SHP77 (cell line): ENCODE measurements at places on chromosomes 7 and 10.

GRCh38 chr7:2129323-2130095 lies 103.2 kb downstream of the MAD1L1 start:
- peak; percentile 87 for DNase-seq

- DNase-seq, result no peak
Observed at GRCh38 chr7:24058953-24059352, 225.0 kb upstream of the NPY start.

DNA sequence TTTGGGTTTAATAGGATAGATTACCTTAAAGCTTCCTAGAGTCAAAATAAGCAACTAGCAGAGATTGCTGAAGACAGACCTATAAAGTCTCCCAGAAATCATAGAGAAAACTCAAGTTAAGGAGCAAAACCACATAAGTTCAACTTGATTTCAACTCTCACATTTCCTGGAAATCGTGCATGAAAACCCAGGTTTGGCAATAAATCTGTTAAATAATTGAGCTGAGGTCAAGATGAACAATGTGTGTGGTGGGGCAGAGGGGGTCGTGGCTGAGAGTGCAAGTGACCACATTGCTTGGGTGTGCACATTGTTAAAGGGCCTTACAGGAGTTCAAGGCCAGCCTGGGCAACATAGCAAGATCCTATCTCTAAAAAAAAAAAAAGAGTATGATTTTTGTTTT lies 636.5 kb downstream of the GALNT17 start:
- DNase-seq, result no peak

GRCh38 chr10:67520924-67521520 lies 175.0 kb downstream of the CTNNA3 start:
- peak; percentile 23 for DNase-seq

DNA sequence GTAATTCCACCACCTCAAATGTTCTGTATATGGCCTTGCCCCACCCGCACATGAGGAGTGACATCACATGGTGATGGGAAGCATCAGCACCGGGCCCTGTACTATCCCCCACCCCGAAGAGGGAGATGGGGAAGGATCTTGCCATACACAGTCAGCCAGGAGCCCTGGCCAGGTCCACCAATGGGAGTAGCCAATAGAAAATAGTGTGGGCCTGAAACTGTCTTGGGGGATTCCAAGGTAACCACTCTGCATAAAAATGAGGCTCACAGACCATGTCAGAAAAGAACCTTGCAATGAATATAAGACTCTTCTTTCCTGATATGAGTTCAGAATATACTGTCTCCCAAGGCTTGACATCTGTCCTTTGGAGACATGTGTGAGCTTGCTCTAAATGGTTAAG lies 51.1 kb downstream of the ADRB1 start:
- DNase-seq, result no peak

GRCh38 chr7:13181216-13181615 lies 493.8 kb downstream of the ARL4A start:
- DNase-seq, result peak; percentile 65

GRCh38 chr7:135317676-135318325 lies 84.2 kb downstream of the STRA8 start:
- no peak for DNase-seq

GRCh38 chr7:44978511-44979366 lies at the start of gene MYO1G:
TSS of gene MYO1G (minus strand) at chr7:44979015. CDS start at chr7:44978961, 54 bp downstream.
- no peak for DNase-seq

DNA sequence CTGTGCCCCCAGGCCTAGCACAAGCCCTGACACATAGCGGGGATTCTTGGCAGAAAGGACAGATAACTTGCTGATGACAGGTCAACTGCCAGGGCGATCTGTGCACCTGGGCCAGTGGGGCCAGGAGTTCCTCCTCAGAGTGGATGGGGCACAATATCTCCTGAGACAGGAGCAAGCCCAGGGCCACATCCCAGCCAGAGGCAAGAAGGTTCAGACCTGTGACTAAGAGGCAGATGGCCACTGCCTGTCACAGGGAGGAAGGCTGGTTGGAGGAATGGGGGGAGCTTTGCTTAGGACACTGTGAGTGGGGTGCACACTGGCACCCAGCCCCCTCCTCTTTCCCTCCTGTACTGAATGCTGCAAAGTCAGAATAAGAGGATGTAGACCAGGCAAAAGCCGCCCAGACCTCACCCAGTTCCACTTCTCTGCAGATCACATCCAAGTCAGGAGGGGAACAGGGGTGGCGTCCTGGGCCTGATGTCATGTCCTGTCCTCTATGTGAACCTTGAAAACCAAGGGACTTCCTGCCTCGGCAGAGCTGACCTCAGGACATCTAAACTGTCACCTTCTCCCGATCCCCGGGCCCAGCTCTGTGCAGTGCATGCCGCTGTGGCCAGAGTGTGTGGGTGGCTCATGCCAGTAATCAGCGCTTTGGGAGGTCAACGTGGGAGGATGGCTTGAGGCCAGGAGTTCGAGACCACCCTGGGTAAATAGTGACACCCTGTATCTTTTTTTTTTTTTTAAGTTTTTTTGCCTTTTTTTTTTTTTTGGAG lies 1.3 kb downstream of the GUSB start:
- DNase-seq, result no peak

DNA sequence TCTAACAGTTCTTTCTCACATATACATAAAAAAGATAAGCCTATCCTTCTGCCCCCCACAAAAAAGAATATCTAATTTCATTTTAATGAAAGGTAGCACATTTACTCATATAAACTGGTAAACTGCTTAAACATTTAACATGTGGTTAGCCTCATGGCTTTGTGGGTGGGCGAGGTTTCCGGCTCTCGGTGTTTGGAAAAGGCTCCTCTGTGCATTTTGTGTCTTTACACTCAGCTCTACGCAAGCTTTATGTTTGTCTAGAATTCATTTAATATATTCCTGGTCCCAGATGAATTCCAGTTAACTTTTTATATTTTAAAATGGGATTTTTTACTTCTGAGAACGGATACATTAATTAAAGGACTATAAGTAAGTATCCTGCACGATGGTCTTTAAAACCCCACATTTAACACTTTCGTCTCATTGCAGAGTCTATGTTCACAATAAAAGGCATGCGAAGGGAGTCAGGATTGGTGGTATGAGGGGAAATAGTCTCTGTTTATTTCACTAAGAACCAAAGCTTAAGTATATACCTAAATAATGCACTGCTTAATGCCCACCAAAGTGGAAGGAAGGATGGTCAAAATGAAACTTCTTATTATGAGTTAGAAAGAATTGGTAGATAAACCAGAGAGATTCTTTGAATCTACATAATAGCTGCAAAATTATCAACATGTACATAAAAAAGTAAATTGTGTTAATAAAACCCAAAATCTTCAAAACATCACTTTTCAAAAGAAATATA lies 197.2 kb downstream of the CRPPA start:
- DNase-seq, result no peak
